Left renal cortex interstitium (tissue), 4 donors: ENCODE measurements at places on chromosomes 12 and 14. TPM values are rescaled to one million over a fixed set of nuclear protein-coding genes. Genes with fewer than 3 reads are reported as not detected.
A peak's percentile ranks its signal among the peaks of the same experiment; 100 is the strongest.

The OR6S1 gene
- polyA plus RNA-seq: not detected

The ENDOU gene
- 0.49 TPM for polyA plus RNA-seq

The KRT5 gene
- 0.16 TPM for polyA plus RNA-seq

The MYF6 gene
- 0.11 TPM for polyA plus RNA-seq

The TMEM253 gene
- polyA plus RNA-seq: 1.7 TPM

The CMKLR1 gene
- polyA plus RNA-seq: 4.7 TPM

The SLC8B1 gene
- polyA plus RNA-seq: 15.8 TPM

The LAG3 gene
- polyA plus RNA-seq: 1.1 TPM

The USP44 gene
- 2.9 TPM for polyA plus RNA-seq

The CCDC177 gene
- polyA plus RNA-seq: 0.08 TPM

The SVOP gene
- polyA plus RNA-seq: 0.09 TPM

The BMAL2 gene
- polyA plus RNA-seq: 7.1 TPM

DNA sequence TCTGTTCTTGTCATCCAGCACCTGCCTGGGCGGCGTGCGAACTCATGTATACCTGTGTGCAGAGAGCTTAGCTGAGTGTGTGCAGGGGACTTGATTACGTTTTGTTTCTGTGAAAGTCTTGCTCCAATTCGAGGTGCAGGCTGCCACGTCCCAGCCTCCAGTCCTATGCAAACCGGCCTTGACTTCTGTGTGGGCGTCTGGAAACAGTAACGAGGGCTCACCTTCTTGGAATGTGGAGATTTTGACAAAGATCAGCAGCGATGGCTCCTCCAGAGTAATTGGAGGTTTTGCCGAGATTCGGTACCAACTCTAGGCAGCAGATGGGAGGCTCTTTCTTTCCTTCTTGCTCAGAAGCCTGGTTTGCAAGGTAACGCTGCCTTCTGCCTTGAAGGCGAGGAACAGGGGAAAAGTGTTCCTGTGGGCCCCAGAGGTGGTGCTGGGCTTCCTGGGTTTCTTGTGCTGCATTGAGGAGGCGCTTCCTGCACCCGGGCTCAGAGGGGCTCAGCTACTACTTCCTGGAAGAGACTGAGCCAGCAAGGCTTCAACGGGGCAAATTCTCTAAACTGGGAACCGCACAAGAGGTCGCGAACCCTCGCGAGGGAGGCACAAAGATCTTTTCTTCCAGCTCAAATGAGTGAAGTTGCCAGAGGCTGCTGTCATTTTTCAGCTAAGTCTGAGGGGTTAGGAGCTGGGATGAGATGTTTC, 249.0 kb downstream of the AACS start:
- DNase-seq: no peak

DNA sequence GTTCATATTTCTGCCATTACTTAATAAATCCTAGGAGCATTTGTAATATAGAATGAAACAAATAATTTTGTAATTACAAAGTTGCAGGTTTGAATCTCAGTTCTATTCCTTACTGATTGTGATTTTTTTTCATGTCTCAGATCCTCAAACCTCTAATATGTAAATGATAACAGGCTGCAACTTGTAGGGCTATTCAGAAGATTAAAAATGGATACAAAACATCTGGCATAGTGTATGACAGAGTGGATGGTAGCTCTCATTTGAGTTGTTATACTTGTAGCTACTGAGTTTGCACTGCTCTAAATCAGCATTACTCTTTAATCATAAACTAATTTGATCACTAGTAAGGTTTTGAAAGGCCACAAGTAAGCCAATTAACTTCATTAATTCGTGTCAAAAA, 406.3 kb upstream of the MGAT4C start:
- DNase-seq: no peak

DNA sequence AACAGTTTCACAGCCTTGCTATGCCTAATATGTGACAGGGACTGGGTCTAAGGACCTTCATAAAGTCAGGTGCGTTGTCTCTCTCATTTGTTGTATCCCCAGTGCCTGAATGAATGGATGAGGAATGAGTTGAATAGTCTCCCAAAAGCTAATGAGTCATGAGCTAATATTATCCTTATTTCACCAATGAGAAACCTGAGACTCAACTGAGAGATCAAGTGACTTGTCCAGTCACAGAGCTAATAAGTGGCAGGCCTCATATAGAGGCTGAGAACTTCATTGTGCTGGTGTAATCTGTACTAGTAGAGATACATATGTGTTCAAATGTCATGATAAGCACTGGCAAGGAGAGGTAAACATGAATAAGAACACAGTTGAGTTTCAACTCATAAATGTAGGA, 612.4 kb downstream of the NRXN3 start:
- DNase-seq: no peak

DNA sequence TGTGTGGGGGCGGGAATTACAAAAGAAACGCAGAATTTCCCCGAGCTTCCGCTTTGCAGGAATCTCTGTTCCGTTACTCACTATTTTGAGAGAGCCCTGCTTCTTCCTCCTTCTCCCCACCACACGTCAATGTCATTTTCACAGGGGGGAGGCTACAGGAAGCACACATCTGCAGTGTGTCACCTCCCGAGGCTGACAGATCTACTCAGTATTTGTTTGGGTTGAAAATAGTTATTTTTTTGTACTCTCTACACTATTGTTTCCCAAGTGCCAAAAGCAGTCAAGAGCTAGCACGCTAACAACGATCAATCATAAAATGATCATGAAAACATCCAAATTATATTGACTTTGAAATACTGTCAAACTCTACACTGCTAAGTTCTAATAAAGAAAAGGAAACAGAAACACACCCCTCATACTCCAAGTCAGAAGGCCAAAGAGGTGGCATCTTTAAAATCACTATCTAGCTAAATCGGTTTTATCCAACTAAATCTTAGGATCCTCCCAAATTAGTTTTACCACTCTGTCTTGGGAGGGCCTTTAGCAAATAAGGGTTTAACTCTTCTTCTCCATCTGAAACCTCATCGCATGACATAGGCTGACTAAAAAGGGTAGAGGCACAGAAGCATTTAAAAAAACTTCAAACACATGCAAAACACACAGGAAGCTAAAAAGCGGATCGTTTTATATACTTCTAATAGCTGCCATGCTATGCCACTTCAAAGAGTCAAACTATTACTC, 51.8 kb downstream of the FOXN3 start:
- DNase-seq: no peak

GRCh38 chr12:48878548-48878947, 12.9 kb upstream of the RND1 start:
- no peak for DNase-seq

DNA sequence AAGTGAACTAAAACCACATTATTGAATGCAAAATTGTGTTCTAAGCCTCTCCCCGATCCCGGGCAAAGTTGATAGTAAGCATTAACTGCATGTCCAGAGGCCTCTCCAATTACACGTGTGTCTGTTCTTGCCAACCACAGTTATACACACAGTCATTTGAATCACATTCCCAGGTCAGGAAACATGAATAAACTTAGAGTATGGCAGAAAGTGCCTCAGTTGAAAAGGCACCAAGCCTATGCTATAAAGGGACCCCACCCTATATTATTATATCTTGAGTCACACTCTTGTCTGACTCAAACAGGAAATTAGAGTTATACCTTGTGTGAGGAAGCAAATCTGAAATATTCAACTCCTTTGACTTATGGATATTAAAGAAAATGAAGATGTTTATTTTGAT, 128.3 kb upstream of the STXBP6 start:
- no peak for DNase-seq

DNA sequence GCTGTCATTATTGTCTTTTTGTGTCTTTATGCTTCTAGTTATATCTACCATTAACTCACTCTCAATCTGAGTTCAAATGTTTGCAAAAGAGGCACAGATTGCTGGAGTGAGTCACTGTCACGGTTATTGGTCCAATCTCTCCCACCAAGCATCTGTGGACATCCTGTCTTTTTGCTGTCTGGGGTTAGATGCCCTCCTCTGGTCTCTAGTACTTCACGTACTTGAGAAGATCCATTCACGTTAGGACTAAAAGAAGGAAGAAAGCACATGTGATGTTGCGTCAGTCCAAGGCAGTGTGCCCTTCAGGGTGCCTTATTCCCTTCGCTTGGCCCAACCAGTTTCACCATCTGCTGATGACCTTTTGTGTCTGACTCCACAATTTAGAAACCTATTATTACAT, 72.3 kb upstream of the STXBP6 start:
- DNase-seq: no peak

DNA sequence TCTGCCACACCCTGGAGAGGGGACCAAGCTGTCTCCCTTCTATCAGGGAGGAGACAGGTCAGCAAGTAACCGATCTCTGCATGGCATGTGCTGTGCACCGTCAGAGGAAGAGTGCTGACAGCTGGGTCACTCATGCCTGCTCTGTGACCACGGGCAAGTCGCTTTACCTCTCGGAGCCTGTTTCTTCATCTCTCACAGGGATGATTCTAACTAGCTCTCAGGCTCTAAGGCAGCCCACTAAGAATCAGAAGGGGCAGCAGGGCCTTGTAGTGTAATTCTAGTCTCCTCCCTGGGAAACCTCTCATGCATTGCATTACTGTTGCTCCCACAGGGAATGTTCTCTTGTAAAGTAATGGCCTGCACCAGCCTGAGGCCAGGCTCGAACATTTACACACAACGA, 11.9 kb downstream of the CD9 start:
- DNase-seq: no peak

DNA sequence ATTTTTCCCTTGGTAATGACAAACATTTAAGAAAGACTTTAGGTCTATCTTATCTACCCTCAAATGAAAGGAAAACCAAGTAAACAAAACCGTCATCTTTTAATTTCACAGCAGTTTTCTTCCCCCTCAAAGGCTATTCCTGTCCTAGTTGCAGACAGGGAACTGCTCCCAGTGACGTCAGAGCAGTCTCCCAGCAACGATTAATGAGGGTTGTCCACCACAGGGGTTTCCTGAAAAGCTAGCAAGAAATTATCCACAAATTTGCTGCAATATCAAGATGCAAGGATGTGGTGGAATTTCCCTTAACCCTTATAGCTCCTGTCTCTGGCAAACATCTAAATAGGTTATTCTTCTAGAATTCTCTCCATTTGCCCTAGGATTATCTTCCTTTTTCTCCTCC, 89.1 kb upstream of the STAC3 start:
- no peak for DNase-seq

GRCh38 chr12:47184229-47184628, 104.5 kb upstream of the AMIGO2 start:
- DNase-seq: no peak

DNA sequence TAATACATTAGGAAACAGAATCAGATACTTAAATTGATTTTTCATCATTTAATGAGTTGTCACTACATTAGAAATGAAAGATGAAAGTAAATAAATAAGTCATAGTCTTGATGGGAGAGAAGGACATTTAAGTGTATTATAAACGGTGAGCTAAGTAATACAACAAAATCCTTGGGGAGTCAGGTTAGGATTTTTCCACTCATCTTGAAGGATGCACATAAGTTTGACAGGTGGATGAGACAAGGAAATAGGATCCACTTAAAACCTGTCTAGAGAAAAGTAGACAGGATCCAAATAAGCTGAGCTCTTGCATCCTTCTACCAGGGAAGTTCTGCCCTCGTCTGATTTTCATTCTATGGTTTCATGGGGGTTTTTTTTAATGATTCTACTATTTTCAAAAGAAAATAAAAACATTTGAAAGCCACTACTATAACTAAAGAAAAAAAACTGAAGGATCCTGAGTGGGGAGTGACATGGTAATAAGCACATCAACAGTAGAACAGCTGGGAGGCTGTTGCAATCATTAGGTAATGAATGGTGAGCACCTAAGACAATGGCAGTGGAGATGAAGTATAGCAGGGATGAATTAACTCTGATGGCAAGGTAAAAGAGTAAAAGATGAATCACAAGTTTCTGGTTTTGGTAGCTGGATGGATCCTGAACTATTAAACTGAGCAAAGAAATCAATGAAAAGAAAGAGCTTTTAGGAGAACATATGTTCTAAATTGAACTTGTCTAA, 17.0 kb downstream of the CEP128 start:
- DNase-seq: no peak

DNA sequence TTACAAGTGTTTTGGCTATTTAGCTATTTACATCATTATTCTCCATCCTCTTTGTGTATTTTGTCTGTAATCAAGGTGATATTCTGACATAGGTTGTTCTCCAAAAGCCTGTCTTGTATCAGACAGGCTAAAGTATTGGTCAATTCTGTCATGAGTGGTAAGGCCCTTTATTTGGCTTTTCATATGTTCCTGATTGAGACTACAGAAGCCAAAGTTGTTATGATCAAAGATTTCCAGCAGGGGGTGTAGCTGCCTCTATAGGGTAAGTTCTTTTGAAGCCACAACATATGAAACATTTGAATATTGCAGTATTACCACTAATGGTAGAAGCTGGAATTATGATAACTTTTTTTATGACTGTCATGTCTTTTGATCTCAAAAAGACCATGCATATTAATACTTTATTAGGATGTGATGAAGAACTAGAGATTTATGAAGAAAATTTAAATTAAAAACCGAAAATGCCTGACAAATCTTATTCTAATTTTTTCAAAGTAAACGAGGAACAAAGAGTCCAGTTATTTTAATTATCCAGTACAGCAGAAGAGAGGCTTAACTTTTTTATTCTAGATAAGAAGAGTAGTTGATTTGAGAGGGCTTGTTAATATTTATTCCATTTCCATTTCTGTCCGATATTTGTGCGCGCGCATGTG, 3.4 kb upstream of the ARHGAP5 start:
- peak; percentile 65 for DNase-seq

DNA sequence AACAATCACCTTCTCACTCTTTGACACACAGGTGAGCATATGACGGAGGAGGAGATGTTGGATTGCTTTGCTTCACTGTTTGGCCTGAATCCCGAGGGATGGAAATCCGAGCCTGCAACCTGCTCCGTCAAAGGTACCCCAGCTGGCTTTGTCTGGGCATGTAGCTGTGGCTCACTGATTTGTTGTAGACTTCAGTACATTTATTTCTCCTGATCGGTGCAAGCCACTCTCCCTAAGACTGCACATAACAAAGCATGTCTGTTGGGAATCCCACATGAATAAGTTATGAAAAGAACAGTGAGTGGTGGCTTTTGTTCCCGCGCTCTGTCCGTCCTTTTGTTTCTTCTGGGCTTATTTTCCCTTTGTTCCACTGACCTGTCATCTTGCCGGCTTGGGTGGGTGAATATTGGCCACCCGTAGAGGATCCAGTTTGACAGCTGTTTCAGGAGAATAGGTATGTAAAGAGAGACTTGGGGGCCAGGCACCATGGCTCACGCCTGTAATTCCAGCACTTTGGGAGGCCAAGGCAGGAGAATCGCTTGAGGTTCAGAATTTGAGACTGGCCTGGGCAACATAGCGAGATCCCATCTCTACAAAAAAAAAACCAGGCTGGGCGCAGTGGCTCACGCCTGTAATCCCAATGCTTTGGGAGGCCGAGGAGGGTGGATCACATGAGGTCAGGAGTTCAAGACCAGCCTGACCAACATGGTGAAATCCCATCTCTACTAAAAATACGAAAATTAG, 20.0 kb upstream of the BCL7A start:
- no peak for DNase-seq

GRCh38 chr12:28601570-28602058, 411.4 kb downstream of the CCDC91 start:
- DNase-seq: no peak
